Astrocyte (in vitro differentiated cells and primary cell): ENCODE measurements at places on chromosomes 7 and 10.

DNA sequence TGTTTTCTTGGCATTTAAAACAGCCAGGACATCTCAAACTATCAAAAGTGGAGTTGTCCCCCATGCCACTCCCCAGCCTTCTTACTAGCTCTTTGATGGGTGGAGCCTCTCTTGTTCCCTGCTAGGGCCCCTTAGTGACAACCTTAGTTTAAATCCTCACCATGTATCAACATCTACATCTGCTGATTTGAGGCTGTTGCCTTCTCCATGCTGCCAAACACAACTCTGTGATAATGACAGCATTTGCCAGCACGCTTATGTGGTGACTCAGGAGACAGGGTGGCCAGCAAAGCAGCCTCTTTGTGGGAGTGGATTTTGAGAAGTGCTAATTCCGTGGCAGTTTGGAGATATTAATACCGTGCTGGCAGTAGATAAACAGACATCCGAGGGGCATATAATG is 145.4 kb downstream of the LRRC4 start:
- DNase-seq = peak; percentile 80

GRCh38 chr7:32204361-32205018 is 134.3 kb upstream of the PDE1C start:
- peak; percentile 75 for DNase-seq

- DNase-seq = no peak
These were observed 31.7 kb upstream of the MAT1A start for GRCh38 chr10:80321183-80321582.

- no peak for DNase-seq
These were observed 220.4 kb downstream of the DOCK4 start for GRCh38 chr7:111985798-111986197.

GRCh38 chr7:89265631-89266030 is 470.1 kb upstream of the TEX47 start:
- no peak for DNase-seq

DNA sequence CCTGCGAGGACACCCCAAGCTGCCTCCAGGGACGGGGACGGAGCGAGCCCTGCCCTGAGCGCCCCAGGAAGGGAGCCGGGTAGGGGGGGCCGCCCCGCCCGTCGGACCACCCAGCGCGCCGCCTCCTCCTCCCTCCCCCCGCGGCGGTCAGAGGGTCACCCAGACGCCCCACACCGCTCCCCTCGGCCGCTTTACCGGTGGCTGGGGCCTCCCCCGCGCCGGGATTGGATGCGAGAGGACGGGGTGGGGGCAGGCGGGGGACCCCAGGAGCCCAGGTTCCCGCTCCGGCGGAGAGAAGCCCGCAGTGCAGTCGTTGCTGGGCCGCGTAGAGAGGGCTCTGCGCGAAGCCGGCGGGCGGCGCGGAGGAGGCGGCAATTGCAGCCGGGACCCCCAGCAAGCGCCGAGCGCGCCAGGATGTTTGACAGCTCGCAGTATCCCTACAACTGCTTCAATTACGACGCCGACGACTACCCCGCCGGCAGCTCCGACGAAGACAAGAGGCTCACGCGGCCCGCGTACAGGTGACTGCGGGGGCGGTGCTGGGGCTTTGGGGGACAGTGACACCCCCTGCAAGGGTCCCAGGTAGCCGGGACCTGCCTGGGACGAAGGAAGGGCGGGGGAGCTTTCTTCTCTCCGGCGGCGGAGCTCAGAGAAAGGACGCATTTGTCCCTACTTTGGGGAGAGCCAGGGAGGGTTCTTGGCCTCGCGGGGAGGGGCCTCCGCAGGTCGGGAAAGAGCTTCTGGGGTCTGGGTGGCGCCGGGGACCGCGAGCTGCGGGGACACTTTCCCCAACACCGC is at the start of gene FOXL3:
FOXL3 (plus strand) TSS at position 415 of the 798 bp plus-strand sequence; CDS start at position 415, 0 bp downstream.
- no peak for DNase-seq

GRCh38 chr7:152590481-152590880 is 85.5 kb downstream of the XRCC2 start:
- no peak for DNase-seq

DNA sequence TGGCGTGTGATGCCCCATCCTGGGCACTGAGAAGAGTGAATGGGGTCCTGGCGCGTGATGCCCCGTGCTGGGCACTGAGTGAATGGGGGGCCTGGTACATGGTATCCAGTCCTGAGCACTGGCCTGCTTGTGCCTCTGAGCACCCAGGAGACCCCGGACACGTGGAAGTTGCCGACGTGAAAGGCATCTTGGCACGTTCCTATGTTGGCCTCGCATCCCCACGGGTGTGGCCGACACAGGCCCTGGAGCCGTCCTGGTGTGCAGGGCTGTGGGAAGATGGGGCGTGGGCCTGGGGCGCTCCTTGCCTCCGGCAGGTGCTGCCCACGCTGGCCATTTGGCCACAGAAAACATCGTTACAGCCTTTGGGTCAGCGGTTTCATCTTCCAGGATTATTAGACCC is 35.5 kb downstream of the CFAP46 start:
- DNase-seq = no peak

- DNase-seq = no peak
These were observed 27.7 kb upstream of the INSIG1 start for GRCh38 chr7:155269766-155270585.

DNA sequence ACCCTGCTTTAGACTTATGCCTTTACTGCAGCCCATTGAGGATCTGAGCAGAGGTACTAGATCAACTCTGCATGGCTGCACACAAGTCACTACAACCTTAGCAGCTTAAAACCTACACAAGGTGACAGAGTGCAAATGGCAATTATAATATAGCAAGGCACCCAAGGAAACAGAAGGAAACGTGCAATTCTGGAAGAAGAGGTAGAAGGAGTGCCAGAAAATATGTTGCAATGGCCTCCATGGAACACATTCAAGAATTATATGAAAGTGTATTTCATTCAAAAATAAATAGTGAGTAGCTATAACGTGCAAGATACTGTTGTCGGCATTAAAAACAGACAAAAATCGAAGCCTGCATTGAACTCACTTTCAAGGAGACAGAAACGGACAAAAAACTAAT is 2.9 kb upstream of the AKR1C8 start:
- no peak for DNase-seq
